ENCODE measurements at places on chromosomes 7 and 10.

- no peak for DNase-seq
Measured at GRCh38 chr7:30411897-30412296, 66.7 kb downstream of the NOD1 start.

DNA sequence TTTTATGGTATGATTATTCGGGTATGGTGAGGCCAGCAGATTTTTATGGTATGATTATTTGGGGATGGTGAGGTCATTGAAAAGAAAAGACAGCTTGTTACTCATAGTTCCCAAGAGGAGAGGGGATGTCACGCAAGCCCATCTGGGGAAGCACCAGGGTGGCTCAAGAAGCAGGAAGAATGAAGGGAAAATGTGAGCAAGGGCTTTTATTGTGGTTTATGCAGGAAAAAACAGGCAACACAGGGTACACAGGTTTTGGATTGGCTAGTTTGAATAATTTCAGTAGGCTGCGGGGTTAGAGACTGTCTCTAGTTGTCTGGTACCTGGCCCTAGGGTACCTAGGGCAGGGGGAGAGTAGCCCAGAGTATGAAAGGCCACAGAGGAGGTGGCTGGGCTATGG, 26.8 kb upstream of the DGKI start:
- DNase-seq, result no peak

DNA sequence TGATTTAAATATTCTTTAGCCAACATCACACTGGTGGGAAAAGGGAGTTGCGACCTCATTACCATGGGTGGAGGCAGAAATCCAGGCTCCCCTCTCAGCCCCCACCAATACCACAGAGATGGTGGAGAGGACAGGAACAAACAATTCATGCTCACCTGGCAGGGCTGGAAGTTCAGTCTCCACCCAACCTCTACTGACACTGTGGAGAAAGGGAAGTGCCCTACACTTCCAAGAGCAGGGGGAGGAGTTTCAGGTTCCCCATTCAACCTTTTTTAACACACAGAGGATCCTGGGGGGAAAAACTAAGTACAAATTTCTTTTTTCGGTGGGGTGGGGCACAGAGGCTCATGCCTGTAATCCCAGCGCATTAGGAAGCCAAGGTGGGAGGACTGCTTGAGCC, 210.1 kb upstream of the KCTD7 start:
- peak; percentile 53 for DNase-seq

- DNase-seq, result no peak
Measured at GRCh38 chr7:44058759-44059218, 6.6 kb downstream of the PGAM2 start.

DNA sequence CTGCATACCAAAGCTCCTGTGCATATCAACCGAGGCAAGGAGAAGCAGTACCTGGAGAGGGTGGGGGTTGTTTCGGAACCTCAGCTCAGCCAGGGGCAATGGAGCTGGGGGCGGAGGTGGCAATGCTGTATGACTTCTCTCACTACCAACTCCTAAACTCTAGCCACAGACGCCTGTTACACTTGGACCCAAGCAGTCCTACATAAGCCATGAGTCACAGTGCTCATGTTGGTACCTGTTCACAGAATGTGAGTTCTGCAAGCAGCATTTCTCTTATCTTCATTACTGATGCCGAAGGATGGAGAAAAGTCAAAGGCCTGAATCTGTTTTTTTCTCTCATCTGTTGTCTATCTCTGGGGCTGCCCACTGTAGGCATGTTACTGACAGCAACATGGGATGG, 3.2 kb upstream of the RAB18 start:
- no peak for DNase-seq

GRCh38 chr10:35185260-35186034, 58.8 kb downstream of the CREM start:
- DNase-seq, result no peak

DNA sequence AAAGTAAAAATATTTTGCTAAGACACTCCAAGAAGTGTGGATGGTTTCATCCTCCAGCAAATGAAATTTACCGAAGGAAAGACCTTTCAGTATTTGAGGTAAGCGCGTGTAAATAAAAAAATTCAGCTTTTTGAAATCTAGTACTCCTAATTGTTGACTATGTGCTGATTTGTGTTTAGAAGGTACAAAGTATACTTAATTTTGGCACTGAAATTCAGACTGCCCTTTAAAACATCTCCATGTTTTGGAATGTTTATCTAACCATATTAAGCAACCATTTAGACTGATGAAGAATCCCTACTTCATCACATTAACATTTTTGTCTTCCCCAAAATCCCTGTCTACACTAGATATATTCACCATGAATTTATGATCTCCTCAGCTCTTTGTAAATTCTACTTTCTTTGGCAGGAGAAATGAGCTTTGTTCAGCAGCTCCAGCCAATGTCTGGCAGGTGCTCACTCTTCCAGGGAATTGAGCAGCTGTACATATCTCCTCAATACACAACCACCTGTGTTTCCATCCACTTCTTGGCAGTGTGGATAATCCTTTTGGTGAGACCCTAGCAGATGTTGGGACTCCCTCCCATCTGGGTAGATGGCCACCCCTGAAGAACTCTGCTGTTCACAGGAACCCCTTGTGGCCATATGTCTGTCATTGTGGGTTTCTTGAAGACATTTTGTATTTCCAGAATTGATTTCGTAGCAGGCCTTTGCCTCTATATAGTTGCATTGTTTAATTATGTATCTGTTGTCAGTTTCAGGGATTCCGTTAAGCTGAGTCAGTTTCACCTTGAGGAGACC, 129.4 kb upstream of the SAMD8 start:
- no peak for DNase-seq

DNA sequence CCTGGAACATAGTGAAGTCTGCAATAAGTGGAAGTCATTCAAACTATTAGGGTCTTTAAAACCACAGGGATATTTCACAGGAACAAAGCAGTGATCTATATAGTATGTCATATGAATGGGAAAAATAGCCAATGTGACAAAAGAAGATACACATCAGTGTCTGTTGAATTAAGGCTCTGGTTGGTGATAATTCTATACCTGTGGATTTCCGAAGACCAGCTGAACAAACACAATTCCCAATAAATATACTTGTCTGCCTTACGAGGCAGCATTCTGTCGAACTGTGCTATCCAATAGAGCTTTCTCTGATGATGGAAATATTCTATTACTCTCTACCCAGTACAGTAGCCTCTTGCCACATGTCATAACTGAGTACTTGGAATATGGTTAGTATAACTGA, 55.9 kb upstream of the CAV2 start:
- DNase-seq, result no peak

- no peak for DNase-seq
Measured at GRCh38 chr7:117706210-117706609, 167.0 kb downstream of the CTTNBP2 start.

DNA sequence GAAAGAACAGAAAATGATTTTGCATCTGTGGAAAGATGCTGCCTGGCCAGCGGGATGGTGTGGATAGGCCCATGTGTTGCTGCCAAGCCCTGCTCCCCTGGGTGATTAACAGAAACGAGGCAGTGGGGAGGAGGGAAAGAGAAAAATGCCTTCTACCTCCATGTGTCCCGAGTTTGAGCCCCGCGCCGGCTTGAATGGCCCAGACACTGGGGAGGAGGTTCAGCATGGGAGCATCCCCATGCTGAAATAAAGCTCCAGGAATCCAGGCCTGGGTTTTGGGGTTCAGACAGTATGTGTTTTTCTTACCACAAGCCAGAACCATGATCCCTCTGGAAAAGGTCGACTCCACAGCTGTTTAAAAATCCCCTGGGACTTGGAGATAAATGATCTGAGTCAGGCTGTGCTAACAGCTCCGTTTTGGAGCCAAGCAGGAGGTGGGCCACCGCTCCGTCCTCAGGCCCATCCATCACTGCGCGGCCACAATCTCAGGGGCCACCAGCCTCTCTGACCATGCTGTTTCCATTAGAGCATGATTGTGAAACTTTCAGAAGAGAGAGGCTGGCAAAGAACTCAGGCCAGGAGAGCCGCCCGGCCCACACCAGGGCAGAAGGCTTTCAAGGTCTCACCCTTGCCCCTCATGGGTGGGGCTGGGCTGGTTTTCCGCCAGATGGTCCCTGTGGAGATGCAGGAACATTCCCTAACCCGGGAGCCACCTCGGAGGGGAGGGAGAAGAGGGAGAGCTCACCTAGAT, 299.7 kb downstream of the ZEB1 start:
- no peak for DNase-seq

DNA sequence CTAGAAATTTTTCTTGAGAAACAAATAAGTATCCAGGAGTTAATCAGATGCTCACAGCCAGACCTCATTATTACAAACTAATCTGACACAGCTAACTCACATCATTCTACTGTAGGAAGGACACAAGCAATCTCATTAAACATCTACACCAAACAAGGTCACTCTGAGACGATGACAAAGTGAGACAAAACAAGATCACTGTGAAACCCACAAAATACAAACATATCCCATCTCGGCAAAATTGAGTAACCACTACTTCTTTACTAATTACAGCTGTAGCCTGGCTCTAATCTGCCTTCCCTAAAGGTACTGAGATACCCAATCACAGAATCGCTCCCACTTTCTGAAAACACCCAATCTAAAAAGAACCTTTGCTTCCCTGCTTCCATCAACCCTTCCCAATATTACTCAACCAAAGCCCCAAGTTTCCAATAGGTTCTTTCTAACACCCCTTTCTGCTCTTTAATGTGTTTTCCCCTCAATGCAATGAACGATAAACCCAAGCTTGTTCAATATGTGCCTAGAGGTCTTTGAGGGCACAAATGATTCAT, 26.9 kb downstream of the CCDC6 start:
- no peak for DNase-seq

GRCh38 chr7:141232286-141233051, 158.6 kb downstream of the TMEM178B start:
- no peak for DNase-seq

- DNase-seq, result no peak
Measured at GRCh38 chr10:86671985-86672710, 3.8 kb downstream of the LDB3 start.

GRCh38 chr10:49257154-49257553, 41.8 kb upstream of the C10orf71 start:
- DNase-seq, result no peak

- DNase-seq, result peak; percentile 63
Measured at GRCh38 chr7:8597565-8597964, 164.2 kb downstream of the NXPH1 start.

DNA sequence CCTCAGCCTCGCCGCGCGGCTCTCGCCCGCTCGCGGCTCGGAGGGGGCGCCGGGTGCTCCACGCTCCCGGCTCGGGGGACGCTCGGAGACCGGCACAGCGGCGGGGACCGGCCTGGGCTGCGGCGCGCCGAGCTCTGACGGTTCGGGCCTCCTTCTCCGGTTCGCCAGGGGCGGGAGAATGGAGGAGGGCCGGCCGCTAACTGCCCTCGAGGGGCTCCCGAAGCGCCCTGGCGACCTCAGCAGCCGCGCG, 232 bp upstream of the GRID1 start:
- DNase-seq, result no peak

- DNase-seq, result no peak
Measured at GRCh38 chr7:81624650-81625631, 144.9 kb downstream of the HGF start.

DNA sequence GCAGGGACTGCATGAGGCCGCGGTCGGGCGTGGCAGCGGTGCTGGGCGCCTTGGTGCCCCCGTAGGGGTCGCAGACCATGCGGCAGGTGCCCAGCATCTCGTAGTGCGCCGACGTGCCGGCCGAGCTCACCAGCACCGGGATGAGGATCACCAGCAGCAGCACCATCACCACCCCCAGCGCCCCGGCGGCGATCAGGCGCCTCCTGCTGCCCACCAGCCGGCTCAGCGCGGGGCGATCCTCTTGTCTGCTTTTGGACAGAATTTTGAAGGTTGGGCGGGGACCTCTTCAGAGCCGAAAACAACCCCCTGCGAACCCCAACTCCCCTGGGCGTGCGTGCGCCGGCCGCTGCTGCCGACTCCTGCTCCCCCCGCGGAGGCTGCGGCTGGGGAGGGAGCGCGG, 779 bp downstream of the C1QL3 start:
- no peak for DNase-seq

DNA sequence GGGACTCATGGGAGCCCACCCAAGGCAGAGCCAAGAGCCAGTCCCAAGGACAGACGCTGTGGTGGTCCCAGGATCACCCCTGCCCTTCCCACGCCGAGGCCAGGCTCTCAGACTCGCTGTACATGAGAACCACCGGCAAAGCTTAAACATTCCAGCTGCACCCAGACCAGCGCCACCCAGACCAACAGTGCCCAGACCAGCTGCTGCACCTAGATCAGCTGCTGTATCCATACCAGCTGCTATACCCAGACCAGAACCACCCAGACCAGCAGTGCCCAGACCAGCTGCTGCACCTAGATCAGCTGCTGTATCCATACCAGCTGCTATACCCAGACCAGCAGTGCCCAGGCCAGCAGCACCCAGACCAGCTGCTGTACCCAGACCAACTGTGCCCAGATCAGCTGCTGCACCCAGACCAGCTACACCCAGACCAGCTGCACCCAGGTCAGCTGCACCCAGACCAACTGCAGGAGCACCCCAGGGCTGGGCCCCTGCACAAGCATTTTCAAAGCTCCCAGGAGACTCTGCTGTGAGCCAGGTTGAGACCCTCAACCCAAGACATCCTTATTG, 47.9 kb upstream of the CNPY1 start:
- no peak for DNase-seq

GRCh38 chr7:151209588-151209987, 700 bp downstream of the H2BK1 start:
- no peak for DNase-seq

DNA sequence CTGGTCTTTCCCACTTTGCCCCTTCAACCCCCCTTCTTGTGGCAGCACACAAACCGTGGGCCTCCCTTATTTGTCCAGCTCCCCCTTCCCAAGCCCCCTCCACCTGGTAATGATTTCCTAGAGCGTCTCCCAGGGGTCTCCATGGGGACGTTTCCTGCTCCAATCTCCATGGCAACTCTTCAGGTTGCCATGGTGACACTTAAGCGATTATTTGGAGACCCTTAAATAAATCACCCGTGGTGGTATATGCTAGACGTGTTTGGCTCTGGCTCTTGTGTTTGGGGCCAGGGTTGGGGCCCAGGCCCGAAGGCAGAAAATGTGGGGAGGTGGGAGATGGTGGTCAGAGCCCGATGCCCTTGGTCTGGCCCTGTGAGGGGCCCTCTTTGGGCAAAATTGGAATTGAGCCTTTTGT, 41.1 kb upstream of the DLG5 start:
- no peak for DNase-seq

- DNase-seq, result peak; percentile 46
Measured at GRCh38 chr10:121788717-121789116, 139.1 kb downstream of the ATE1 start.

DNA sequence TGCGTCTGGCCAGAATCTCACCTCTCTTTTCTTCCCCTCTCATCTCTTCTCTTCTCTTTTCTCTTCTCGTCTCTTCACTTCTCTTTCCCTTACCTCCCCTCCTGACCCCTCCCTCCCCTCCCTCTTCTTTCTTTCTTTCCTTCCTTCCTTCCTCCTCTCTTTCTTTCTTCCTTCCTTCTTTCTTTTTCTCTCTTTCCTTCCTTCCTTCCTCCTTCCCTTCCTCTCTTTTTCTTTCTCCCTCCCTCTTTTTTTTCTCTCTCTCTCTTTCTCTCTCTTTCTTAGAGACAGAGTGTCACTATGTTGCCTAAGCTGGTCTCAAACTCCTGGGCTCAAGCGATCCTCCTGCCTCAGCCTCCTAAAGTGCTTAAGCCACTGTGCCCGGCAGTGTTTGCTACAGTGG, 4.6 kb upstream of the GTF2IRD1 start:
- DNase-seq, result no peak

- peak; percentile 90 for DNase-seq
Measured at GRCh38 chr7:135335628-135336139, 102.0 kb downstream of the STRA8 start.

GRCh38 chr10:44028384-44029137, 356.3 kb downstream of the CXCL12 start:
- no peak for DNase-seq

Data from NCI-H2029 (cell line).